ENCODE measurements at places on chromosomes 7 and 10.
A peak's percentile ranks its signal among the peaks of the same experiment; 100 is the strongest.

- no peak for DNase-seq
Measured at GRCh38 chr7:101702362-101702850, 73.3 kb upstream of the MYL10 start.

DNA sequence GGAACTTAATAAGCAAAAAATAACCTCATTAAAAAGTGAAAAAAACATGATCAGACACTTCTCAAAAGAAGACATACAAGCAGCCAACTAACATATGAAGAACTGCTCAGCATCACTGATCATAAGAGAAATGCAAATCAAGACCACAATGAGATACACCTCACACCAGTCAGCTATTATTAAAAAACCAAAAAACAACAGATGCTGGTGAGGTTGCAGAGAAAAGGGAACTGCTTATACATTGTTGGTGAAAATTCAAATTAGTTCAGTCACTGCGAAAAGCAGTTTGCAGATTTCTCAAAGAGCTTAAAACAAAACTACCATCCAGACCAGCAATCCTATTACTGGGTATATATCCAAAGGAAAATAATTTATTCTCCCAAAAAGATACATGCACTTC, 513.3 kb downstream of the MDFIC start:
- DNase-seq, result no peak

DNA sequence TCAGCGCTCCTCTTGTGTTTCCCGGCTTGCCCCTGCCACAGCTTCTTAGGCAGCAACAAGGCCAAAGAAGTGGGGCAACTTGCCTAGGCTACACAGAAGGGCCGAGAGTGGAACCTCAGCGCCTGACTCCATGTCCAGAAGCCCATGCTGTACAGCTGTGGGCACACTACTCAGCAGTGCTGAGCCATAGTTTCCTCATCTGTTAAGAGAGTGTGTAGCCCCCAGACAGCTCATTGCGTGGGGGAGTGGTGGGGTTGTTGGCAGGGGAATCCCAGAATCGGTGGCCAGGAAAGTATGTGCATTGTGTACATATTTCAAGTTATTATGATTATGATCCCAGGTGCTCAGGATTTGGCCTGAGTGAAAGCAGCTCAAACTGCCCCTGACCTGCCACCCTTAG, 96.2 kb downstream of the CDH23 start:
- DNase-seq, result no peak

- peak; percentile 54 for DNase-seq
Measured at GRCh38 chr7:150942001-150942590, 36.0 kb downstream of the KCNH2 start.

DNA sequence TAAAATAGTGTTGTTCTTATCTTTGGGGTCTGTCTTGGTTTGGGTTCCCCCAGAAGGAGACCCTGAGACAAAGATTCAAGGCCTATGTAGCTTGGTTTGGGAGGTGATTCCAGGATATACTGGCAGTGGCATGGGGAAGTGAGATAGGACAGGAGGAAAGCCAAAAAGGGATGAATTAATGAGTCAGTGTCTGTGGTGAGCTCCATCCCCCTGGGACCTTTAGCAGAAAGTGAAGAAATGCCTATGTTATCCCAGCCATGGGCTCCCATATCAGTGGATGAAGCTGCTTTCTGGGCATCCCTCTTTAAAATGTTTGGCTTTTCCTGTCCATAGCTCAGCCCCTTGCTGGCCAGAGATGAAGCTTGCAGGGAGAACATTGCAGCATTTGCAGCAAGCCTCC, 217.0 kb upstream of the CTBP2 start:
- DNase-seq, result no peak

GRCh38 chr10:10794046-10794445, 223.6 kb upstream of the CELF2 start:
- no peak for DNase-seq

DNA sequence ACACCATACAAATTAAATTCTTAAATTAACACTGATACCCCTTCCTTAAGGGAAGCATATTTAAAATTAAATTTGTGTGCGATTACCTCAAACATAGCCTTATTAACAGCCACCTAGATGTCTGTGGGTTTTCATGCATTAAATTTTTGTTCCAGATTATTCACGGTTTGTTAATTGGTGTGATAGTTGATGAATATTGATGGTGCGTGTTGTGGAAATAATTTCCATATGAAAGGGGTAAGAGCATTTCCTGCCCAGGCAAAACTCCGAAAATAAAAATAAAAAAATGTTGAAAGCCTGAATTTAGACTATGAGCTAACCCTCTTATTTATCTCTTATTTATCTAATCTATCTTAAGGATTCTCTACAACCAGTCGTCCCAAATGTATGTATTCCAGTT, 679.3 kb upstream of the CELF2 start:
- DNase-seq, result no peak

DNA sequence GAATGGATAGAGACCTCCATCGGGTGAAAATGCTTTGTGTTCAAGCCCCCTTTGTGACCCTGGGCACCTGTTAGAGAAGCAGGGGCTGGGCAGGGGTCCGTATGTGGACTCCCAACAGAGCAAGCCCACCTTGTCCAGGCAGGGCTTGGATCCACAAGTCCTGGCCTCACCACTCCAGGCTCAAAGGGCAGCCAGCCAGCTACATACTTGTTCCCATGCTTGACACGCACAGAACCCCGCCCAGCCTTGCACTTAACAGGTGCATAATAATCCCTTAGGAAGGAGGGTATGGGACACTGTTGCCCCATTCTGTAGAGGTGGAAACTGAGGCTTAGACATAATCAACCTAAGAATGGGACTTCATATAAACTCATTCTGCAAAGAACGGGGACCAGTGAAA, 160.6 kb downstream of the PRKAG2 start:
- DNase-seq, result no peak

DNA sequence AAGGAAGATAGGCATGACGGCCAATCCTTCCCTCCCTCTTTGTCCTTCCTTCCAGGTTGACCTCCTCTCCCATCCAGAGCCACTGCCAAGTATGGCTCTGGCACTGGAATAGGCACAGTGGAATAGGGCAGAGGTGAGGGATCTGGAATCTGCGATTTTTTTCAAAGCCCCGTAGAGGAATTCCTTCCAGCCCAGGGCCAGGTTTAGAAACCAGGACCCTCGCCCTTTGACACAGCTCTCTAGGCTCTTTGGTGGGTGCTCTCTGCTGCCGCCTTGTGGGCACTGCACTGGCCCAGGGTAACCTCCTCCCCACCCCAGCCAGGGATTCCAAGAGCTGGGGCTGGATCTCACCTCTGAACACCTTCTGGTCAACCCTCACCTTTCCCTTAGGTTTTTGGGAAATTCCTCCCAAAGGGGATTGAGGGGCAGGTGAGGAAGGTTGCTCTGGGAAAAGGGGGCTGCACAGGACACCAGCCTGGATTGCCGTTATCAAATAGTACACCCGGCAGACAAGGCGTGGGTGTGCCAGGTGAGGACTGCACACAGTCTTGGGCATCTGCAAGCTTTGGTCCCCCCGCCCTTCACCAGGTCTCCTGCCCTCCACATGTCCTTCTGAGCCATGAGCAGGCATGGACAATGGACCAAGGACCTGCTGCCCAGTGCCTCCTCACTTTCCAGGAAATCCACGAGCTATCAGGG, 22.8 kb downstream of the C10orf105 start:
- DNase-seq, result peak; percentile 60

DNA sequence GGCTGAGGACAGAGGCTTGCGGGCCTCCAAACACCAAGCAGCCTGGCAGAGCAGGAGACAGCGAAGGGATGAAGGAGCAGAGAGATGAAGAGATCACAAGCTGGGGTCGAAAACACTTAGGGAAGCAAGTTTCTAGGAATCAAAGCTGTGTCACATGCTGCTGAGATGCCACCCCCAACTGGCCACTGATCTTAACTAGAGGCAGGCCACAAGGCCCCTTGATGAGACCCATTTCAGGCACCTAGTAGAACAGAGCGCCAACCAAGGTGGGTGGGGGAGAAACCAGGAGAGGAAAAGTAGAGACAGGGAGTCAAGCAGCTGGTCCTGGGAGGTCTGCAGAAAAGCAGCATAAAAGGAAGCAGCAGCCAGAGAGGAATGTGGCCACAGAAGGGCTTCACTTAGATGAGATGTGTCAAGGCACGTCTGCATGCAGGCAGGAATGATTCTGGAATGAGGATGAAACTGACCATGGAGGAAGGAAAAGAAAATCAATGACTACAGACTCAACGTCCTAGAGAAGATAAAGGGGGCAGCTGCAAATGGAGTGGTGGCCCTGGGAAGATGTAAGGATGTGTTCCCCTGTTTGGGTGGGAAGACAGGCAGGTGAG, 85.0 kb upstream of the DDC start:
- DNase-seq, result no peak

GRCh38 chr7:159160450-159160849, 15.8 kb upstream of the VIPR2 start:
- no peak for DNase-seq

GRCh38 chr7:15096853-15097252, 194.3 kb upstream of the DGKB start:
- no peak for DNase-seq
